ENCODE measurements at places on chromosomes 3 and 15.

DNA sequence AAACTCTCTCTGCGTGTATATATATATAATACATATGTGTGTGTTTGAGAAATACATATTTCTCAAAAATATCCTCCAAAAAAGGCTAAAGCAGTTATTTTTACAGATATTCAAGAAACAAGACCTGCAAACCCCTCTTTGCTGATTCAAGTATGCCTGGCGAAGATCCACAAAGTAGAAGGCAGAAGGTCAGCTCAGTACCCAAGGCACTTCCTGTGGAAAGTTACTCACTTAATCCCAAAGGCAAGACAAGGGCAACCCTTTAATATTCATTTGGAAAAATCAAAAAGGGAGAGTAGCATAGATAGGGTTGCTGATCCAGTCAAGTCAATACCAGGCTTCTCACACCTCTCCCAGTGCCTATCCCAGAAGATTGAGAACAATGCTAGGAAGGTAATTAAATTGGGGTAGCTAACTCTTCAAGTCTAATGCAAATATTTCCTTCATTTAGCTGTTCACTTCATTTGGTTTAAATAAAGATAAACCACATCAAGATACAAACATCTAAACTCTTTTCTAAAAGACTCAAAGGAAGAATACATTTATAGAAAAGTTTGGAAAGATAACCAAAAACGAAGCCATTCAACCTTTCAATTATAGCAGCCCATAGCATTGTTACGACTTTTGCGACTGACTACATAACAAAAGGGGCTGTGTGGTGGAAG is 7.2 kb downstream of the COX17 start:
- no peak for DNase-seq

GRCh38 chr15:81407176-81407575 is 33.2 kb upstream of the TMC3 start:
- DNase-seq, result no peak

DNA sequence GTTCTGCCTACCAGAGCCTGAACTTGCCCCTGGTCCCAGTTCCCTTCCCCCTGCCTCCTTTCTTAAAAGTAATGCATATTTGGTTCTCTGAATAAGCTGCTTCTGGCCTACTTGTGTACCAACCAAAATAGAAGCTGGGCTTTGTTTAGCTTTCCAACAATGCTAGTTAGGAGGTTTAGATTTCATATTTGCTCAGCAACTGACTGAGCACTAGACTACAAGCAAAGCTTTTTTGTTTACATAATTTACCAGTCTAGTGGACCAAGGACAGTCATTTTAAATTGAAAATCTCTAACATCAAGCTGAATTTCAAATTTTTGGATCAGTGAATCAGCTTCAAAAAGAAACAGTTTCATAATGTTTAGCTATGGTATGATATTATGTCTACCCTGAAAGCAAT is 331.2 kb downstream of the ULK4 start:
- no peak for DNase-seq

DNA sequence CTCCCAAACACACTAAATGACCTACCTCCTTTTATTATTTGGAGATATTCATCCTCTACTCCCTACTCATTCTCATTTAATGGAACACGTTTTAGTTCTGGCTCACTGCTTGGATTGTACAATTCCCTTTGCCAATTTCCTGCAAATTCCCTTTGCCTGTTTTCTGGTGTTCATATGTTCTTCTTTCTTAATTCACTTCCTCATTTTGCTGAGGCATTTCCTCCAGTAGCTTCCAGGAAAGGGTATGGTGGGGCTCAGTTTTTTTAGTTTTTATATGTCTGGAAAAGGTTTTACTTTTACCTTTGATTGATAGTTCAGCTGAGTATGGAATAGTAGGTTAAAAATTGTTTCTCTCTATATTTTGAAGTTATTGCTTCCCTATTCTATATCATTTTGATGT is 143.6 kb upstream of the GOLIM4 start:
- DNase-seq, result no peak

DNA sequence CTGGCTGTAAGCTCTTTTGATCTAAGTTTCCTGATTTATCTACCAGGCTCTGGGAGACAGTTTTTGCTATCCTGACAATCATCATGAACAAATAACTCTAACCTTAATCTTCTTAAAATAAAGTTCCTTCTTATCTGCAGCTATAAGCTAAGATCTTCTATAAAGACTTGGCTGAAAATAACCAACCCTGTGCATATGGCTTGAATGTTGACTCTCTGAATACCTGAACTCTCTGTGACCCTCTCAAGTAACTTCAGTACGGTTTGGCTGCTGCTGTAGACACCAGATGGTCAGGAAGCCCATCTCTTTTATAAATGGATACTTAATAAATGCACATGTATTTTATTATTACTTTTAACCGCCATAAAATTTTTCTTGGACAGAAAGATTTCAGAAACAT is 412.4 kb upstream of the CBLB start:
- no peak for DNase-seq

DNA sequence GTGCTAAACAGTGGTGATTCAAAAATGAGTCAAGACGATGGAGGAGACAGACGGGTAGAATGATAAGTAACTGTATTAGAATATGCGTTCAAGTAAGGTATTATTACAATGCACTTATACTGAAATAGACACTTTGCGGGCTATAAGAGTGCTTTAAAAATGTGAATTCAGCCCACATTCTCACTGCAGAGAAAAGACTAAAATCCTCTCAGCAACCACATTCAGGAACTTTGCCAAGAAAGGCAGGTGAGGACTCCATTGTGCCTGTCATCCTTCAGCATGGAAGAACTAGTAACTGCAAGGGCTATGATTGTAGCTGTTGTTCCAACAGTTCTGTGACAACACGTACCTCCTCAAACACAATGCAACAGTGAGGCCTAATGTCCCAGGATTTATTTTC is 272.0 kb downstream of the RORA start:
- DNase-seq, result no peak

Measured in posterior cingulate gyrus (tissue), 11 donors.